Hematopoietic multipotent progenitor cell (in vitro differentiated cells): ENCODE measurements at places on chromosomes 6 and 20. TPM values are rescaled to one million over a fixed set of nuclear protein-coding genes. Genes with fewer than 3 reads are reported as not detected.

DNA sequence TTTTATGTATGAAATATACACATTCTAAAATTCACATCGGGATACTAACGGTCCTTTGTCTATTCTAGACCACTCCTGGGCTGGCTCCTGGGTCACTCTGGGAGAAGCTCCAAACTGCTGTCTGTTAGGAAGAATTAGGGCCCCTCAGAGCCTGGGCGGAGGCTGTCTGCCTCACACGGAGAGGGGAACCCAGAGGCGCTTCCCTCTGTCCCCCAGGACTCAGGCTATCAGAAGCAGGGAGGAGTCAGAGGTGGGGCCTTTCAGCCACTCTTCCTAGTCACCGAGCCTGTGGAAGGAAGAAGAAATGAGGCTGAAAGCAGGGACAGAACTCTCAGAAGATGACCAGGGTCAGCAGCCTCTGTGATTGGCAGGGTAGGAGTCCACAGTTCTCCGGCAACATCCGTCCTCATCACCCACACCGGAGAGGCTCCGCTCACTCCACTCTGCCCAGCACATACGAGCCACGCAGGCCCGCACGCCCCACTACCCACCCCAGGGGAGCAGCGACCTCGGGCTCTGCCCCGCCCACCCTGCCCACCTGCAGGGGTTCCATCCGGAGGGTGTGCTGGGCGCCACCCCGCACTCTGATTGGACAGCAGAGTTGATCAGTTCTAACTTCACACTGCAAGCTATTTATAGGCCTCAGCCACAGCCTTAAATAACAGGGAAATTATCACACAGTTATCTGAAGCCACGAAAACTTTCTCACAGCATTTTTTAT lies 182.1 kb upstream of the AFDN start:
- DNase-seq = no peak

The TRERF1 gene
- total RNA-seq = 10.8 TPM

GRCh38 chr6:63487103-63487813 lies 85.0 kb upstream of the LOC128125822 start:
- no peak for DNase-seq

GRCh38 chr6:26388014-26388413 lies 5.1 kb downstream of the BTN2A2 start:
- no peak for DNase-seq

The C20orf141 gene
- not detected for total RNA-seq

DNA sequence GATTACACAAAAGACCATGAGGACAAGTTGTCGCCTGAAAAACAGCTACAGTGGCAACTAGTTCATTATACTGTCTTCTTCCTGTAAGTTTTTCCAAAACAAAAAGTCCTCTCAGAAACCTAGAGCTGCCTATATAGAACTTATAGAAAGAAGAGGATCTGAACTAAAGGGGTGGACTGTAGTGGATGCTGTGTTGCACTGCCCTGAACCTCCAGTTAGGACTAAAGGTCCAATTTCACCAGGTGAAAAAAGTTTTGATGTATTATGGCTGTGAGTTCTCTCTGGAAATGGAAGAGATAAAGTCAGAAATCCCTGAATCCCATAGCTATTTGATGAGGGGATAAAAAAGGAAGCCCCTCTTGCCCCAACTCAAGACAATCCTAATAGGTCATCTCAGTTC lies 56.6 kb upstream of the TSHZ2 start:
- no peak for DNase-seq

The ANKRD6 gene
- 15.3 TPM for total RNA-seq

The LIN28B gene
- total RNA-seq = not detected

DNA sequence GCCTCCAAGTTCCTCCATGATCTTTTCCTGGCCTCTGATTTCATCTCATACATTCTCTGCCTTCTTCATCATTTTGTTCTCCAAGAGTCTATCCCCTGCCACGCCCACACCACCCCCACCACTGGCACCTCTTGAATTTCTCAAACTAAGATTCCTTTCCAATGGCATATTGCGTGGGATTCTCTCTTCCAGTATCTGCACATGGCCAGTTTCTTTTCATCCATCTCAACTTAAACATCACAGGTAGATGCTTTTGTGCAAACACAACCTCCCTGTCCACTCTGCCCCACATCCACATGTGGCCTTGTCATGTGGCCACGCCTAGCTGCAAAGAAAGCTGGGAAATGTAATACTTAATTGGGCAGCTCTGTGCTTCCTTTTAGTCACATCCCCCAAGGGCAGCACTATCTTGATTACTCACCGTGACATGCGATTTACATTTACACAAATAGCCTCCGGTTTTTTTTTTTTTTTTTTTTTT lies 33.4 kb upstream of the ZMYND8 start:
- DNase-seq = no peak

The NKAIN4 gene
- total RNA-seq = not detected

DNA sequence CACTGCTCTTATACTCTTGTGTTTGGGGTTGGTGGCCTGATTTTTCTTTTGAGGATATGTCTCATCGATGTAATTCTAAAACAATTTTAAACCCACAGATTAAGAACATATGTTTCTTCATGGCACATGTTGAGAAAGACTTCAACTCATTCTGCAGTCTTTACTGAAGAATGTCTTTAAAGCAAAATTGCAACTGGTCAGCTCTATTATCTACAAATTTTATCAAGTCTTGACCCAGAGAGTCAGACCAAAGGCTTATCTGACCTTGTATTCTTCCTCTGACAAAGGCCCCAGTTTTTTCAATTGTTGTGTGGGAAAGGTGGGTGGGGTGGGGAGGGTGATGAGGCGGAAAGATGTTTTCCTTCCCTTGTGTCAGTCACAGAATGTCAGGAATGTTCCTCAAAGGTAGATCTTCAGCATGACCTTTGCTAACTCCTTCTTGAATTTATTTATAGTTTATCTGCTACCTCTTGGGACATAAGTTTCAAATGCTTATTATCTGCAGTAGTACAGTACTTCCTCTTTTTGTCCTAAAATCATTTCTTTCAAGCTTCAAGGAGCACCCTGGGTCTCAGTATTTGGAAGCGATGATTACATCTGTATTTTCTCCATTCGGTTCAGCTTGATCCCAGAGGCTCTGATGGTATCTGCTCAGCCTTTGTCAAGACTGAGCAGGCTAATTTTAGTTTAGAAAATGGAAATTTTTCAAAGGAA lies 63.2 kb upstream of the TIAM2 start:
- DNase-seq = no peak

GRCh38 chr6:28220257-28221133 lies 4.6 kb upstream of the ZSCAN9 start:
- DNase-seq = no peak

DNA sequence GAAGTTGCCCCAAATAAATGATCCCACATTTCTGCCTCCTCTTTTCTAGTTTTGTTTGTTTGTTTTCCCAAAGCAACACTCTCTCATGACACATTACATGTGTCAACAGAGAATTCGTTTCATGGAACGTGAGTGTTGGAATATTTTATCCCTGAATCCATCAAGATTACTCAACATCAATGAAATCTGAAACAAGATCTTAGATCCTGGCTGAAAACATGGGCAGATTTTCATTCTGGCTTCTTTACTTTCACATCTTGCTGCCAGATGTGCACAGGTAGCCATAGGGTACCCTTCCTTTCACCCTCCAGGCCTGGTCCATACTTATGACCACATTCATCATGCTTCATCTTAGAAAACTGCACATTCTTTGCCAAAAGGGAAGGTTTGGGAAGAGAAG lies 347.0 kb downstream of the DOK5 start:
- no peak for DNase-seq

GRCh38 chr20:1892119-1892385 lies 3.2 kb upstream of the SIRPA start:
- DNase-seq = no peak

The SEC23B gene
- 53.1 TPM for total RNA-seq
